GM23338 (cell line): ENCODE measurements at places on chromosomes 5 and 9. TPM values are rescaled to one million over a fixed set of nuclear protein-coding genes. Genes with fewer than 3 reads are reported as not detected.

The IRX2 gene
- total RNA-seq, result 15.8 and 25.3 TPM in 2 replicates

DNA sequence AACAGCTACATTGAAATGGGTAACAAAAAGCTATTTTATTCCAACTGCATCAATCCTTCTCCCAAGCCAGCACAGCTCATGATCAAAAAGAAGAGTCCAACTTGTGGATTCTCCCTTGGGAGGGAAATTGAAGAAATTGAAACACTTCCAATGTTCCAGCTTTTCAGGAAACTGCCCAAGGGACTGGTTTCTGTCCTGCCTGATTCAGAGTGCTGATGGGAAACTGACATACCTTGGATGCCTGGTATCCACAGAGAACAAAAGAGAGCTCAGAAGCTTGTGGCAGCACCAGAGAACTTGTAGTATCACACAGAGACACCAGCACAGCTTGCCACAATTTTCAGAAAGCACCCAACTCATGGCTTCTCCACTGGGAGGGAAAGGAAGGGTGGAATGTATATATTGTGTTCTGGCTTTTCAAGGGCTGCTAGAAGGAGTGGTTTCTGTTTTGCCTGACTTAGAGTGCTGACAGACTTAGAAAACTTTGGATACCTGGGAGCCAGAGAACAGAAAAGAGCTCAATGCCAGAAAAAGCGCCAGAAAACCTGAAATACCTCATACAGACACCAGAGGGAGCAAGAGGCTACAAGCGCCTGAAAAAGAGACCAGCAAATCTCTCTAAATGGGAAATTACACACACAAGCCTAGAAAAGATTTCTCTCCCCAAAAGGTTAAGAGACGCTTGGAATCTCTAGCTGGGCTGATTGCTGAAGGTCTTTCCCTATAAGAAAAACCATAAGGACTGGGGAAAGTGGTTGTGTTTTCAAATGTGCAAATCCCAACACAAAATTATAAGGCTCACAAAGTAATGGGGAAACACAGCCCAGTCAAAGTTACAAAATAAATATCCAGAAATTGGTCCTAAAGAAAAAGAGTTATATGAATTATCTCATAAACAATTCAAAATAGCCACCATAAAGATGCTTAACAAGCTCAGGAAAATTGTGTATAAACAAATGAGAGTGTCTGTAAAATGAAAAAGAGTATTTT lies 178.8 kb downstream of the SPOCK1 start:
- H3K4me1 ChIP-seq, result no peaks in the 10 kb centered on the region
- peak; percentile 80 for DNase-seq
- no peak overlapping the region for H3K4me3 ChIP-seq
- no peak overlapping the region for H3K27ac ChIP-seq
- no peaks in the 10 kb centered on the region for H3K36me3 ChIP-seq

- DNase-seq, result peak; percentile 37
- peaks cover 25% of the 10 kb centered on the region for H3K4me1 ChIP-seq
- no peak overlapping the region for H3K27ac ChIP-seq
- peaks cover 32% of the 10 kb centered on the region for H3K27me3 ChIP-seq
- no peaks in the 10 kb centered on the region for H3K36me3 ChIP-seq
Observed at GRCh38 chr9:132743931-132744479, 73.7 kb downstream of the GTF3C4 start.

The CFAP77 gene
- 0.97 and 2.1 TPM in 2 replicates for total RNA-seq

DNA sequence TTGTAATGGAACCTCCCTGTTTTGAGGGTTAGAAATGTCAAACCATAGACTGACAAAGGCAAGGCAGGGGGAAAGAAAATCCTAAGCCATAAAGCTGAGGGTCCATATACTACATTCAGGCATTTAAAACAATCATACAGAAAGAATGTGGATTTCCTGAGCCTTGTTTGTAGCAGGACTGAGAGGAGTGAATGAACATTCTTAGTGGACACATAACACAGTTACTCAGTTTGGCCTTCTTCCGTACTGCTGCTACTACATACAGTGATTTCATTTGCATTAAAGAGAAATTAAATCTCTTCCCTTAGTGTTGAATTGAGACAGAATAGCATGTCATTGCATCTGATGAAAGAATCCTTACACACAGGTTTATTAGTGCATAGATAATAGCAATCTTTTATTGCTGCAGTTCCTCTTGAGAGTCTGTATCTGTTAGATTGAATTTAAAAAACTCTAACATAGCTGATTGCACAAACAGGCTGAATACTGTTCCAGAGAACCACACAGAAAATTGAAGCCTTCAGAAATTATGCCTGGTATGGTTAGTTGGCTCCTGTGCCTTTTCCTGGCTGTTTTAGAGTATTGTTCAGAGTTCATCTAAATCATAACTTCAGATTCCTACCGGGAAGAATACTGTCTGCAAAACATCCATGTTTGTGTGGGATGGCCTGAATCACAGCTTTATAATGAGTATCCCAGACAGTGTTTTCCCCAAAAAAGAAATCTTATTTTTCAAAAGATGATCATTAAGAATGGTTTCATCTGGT lies 2.0 kb upstream of the MTX3 start:
- peaks cover 8% of the 10 kb centered on the region; the same call in 1 of the 2 replicates for H3K36me3 ChIP-seq
- DNase-seq, result no peak
- no peaks in the 10 kb centered on the region for H3K27me3 ChIP-seq

- H3K36me3 ChIP-seq, result no peaks in the 10 kb centered on the region
- no peak for DNase-seq
- no peak overlapping the region for H3K27ac ChIP-seq
- no peaks in the 10 kb centered on the region for H3K27me3 ChIP-seq
- H3K4me3 ChIP-seq, result no peak overlapping the region
- H3K4me1 ChIP-seq, result peaks cover 9% of the 10 kb centered on the region; the same call in 1 of the 2 replicates
Observed at GRCh38 chr5:19853616-19854240, 134.3 kb downstream of the CDH18 start.

The CEP78 gene
- total RNA-seq, result 46.6 and 48.3 TPM in 2 replicates

DNA sequence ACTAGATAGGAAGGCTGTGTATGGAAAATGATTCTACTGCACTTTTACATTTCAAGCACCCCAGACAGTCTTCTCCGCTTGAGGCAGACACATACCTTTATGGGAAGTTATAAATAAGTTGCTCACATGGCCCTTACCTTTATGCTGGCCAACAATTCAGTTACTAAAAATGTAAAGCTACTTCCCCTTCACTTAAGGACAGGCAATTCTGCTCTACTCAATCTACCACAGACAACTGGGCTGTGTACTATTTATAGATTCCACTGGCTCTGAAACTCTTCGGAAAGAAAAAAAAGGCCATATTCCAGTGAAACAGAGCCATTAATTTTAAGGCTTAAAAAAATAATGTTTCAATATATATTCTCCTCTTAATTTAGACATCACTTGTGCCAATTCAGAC lies 59.4 kb downstream of the ELAVL2 start:
- no peak overlapping the region for H3K27ac ChIP-seq
- H3K4me3 ChIP-seq, result no peak overlapping the region
- H3K4me1 ChIP-seq, result peaks cover 80% of the 10 kb centered on the region

The POLR1E gene
- total RNA-seq, result 36.0 and 45.5 TPM in 2 replicates

GRCh38 chr5:6592601-6593000 lies 40.2 kb downstream of the NSUN2 start:
- DNase-seq, result no peak
- no peak overlapping the region for H3K27ac ChIP-seq
- H3K36me3 ChIP-seq, result no peaks in the 10 kb centered on the region
- H3K4me1 ChIP-seq, result no peaks in the 10 kb centered on the region
- no peak overlapping the region for H3K4me3 ChIP-seq

GRCh38 chr5:78907255-78907891 lies 77.7 kb downstream of the ARSB start:
- H3K36me3 ChIP-seq, result no peaks in the 10 kb centered on the region
- DNase-seq, result no peak
- no peak overlapping the region for H3K4me3 ChIP-seq

GRCh38 chr9:109192732-109193361 lies 25.8 kb upstream of the FRRS1L start:
- peak; percentile 85 for DNase-seq
- H3K4me1 ChIP-seq, result no peaks in the 10 kb centered on the region
- H3K36me3 ChIP-seq, result no peaks in the 10 kb centered on the region

DNA sequence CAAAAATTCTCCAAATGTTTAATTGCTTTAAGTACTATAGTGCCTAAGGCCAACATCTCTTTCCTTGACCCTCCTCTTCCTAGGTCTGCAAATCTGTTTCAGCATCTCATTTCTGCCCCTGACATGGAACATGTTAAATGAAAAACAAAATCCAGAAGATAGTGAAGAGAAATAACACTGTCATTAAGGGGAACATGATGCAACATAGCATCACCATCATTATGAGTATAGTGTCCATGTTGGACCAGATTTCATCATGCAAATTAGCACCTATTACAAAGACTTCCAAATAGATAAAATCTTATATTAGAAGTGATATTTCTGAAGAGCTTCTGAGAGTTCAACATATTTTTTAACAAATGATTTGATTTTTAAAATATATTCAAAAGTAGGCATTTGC lies 375.2 kb downstream of the PTPRD start:
- no peak for DNase-seq
- no peak overlapping the region for H3K27ac ChIP-seq
- no peaks in the 10 kb centered on the region for H3K27me3 ChIP-seq
- no peaks in the 10 kb centered on the region for H3K36me3 ChIP-seq

DNA sequence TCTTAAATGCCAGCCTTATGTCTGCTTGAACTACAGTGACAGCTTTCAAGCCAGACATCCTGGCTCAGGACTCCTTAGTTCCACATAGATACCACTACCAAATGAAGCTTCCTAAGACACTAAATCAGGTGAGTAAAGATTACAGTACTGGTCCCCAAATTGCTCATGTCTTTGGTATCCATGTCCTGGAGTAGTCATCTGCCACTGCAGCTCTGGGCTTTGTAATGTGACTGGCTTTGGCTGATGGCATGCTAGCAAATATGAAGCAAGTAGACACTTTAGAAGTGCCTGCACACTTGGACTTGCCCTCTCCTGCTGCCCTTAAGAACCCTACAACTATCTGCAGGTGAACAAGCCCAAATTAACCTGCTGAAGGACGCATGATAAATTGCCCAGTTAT lies 334.9 kb downstream of the BNC2 start:
- H3K27me3 ChIP-seq, result no peaks in the 10 kb centered on the region
- H3K27ac ChIP-seq, result no peak overlapping the region
- peaks cover 2% of the 10 kb centered on the region; the same call in 1 of the 2 replicates for H3K4me1 ChIP-seq
- no peak overlapping the region for H3K4me3 ChIP-seq

- no peak overlapping the region for H3K27ac ChIP-seq
- no peaks in the 10 kb centered on the region for H3K27me3 ChIP-seq
- peaks cover 3% of the 10 kb centered on the region; the same call in 1 of the 2 replicates for H3K36me3 ChIP-seq
- H3K4me3 ChIP-seq, result no peak overlapping the region
- no peaks in the 10 kb centered on the region for H3K4me1 ChIP-seq
Observed at GRCh38 chr5:171010086-171010485, 148.3 kb downstream of the RANBP17 start.

The LURAP1L gene
- 0.74 and 1.2 TPM in 2 replicates for total RNA-seq

- DNase-seq, result no peak
- H3K36me3 ChIP-seq, result no peaks in the 10 kb centered on the region
- H3K27ac ChIP-seq, result peak overlapping the region; percentile 42
- peaks cover 16% of the 10 kb centered on the region for H3K4me1 ChIP-seq
Observed at GRCh38 chr9:15584379-15584778, 31.5 kb downstream of the CCDC171 start.

The SELENOP gene
- 11.0 and 12.7 TPM in 2 replicates for total RNA-seq

- no peaks in the 10 kb centered on the region for H3K27me3 ChIP-seq
- no peak overlapping the region for H3K27ac ChIP-seq
- peak; percentile 43 for DNase-seq
- no peak overlapping the region for H3K4me3 ChIP-seq
- H3K4me1 ChIP-seq, result no peaks in the 10 kb centered on the region
Observed at GRCh38 chr5:91302305-91302704, 80.8 kb downstream of the ARRDC3 start.

The INSL6 gene
- total RNA-seq, result not detected in 2 replicates

- DNase-seq, result no peak
- H3K27me3 ChIP-seq, result no peaks in the 10 kb centered on the region
- no peaks in the 10 kb centered on the region for H3K36me3 ChIP-seq
- H3K4me1 ChIP-seq, result peaks cover 53% of the 10 kb centered on the region
Observed at GRCh38 chr5:124637011-124637410, 109.4 kb downstream of the ZNF608 start.

DNA sequence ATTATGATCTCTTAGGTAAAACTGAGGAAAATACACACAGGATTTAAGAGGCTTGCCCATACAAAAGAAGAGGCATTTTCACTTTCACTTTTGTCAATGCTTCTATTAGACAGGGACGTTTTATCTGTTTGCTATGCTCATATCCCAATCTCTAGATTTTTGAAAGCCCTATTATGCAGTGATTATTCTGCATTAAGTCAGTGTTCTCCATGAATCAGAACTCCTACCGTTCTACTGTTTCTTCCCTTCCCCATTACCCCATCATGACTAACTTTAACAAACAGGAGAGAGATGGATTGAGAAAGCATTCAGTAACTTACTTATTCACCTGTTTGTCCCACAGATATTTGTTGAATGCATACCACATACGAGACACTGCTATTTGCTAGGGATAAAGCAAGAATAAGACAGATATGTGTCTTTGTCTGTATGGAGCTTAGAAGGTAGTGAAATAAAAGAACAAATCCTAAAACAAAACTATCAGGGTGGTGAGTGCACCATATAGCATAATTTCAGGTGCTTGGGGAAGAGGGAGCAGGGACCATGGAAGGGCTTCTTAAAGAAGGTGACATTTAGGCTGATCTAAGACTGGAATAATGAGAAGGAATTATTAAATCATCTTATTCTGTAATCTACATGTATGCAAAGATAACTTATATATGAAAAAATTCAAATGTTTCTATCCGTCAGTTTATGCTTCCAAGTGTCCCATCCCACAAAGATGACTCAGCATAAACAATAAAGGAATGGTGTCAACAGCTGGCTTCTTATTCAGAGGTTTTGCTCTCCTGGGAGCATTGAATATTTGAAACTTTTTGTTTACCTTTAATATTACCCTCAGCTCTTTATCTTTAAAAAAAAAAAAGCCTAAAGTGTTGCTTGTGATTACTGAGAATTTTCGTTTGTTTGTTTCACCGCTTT lies 328.1 kb downstream of the HINT1 start:
- DNase-seq, result no peak
- H3K4me3 ChIP-seq, result no peak overlapping the region
- H3K4me1 ChIP-seq, result no peaks in the 10 kb centered on the region
- no peak overlapping the region for H3K27ac ChIP-seq
- no peaks in the 10 kb centered on the region for H3K27me3 ChIP-seq

DNA sequence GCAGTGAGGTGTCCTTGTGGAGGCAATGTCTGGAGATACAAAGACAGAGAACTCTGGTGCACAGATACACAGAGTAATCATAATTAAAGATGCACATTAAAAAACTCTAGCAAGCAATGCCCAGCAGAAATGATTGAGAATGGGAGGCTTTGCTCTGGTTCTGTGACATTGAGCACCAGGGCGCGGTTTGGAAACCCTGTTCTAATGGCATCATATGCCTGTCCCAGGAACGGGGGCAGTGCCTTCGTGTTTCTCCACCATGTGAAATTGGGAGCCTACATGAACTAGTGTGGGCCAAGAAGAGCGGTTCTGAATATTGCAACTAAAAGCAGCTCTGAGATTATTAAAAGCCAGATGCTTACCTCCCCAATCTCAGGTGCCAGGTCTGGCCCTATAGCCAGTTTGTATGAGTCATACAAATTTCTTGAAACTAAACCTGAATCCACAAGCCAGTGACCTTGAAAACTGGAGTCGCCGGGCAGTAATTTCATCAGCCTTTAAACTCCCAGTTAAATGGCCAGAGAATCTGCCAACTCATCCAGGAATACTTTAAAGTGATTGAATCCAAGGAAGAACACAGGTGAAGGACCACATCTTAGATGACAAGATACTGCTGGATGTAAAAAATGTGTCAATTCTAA lies 22.2 kb upstream of the CTSL start:
- no peaks in the 10 kb centered on the region for H3K27me3 ChIP-seq
- no peak for DNase-seq
- no peak overlapping the region for H3K27ac ChIP-seq
- peaks cover 39% of the 10 kb centered on the region for H3K36me3 ChIP-seq

GRCh38 chr9:90088856-90089255 lies 484.0 kb downstream of the GADD45G start:
- no peak overlapping the region for H3K27ac ChIP-seq
- no peaks in the 10 kb centered on the region for H3K36me3 ChIP-seq
- peaks cover 14% of the 10 kb centered on the region for H3K4me1 ChIP-seq
- no peak for DNase-seq
